ENCODE measurements at places on chromosomes 6 and 20.

GRCh38 chr6:68958327-68958726, 323.2 kb downstream of the ADGRB3 start:
- DNase-seq = no peak

DNA sequence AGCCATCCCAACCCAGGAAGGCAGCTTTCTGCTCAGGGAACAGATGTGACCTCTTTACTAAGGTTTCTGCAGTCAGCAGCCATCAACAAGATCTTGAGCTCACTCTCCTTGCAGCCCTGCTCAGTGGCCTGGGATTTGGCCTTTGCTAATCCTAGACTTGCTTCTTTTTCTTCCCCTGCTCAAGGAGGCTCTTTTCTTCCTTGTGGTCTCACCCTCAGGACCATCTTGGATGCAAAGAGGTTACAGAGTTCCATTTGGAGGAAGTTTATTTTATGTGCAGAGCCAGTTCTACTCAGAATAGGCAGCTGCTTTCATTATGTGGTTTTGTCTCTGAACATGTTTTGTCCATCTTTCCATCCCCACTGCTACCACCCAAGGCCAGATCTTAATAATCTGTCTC, 49.3 kb downstream of the RALY start:
- no peak for DNase-seq

GRCh38 chr6:57040011-57040410, 6.5 kb upstream of the KIAA1586 start:
- no peak for DNase-seq

GRCh38 chr20:63594043-63594561, 20.1 kb upstream of the HELZ2 start:
- no peak for DNase-seq

DNA sequence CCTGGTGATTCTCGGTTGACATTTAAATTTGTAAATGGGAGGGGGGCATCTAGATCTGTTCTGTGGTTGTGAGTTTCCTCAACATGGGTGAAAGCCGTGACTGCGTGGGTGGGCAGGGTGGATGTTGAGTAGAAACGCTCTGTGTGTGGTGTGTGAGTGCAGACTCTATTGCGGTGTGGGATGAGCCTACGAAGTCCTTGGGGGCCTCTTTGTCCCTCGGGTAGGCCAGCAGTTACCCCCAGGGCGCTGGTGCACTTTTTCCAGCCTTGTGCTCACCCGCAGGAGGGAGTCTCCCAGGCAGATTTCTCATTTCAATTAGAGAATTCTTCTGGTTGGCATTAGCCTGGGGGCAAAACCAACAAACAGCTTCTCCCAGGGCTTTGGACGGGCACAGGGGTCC, 10.6 kb downstream of the TOX2 start:
- no peak for DNase-seq

- no peak for DNase-seq
Measured at GRCh38 chr20:20214757-20215275, 153.1 kb upstream of the INSM1 start.

- DNase-seq = no peak
Measured at GRCh38 chr20:32325706-32326503, 32.2 kb upstream of the ASXL1 start.

Measured in activated naive CD4-positive, alpha-beta T cell treated with anti-CD3 and anti-CD28 coated beads, Interleukin-2, amount 10 ng/mL, durations not matched to agents 7 days and 5 days (primary cell).